GM13977 (cell line): ENCODE measurements at places on chromosomes 7 and 10.

DNA sequence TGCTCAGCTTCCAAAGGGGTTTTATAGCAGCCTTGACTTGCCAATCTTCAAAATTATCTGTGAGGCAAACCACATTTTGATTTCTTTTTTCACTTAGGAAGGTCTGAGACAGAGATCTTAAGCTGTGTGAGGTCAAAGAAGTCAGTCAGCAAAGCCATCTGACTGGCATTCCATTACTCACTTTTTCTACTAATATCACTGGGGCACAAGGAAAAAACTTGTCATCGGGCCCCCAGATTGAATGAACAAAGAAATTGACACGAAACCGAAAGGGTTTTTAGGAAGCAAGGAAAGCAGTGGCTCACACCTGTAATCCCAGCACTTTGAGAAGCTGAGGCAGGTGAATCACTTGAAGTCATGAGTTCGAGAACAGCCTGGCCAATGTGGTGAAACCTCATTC, 78.5 kb upstream of the FRMD4A start:
- no peak for DNase-seq

DNA sequence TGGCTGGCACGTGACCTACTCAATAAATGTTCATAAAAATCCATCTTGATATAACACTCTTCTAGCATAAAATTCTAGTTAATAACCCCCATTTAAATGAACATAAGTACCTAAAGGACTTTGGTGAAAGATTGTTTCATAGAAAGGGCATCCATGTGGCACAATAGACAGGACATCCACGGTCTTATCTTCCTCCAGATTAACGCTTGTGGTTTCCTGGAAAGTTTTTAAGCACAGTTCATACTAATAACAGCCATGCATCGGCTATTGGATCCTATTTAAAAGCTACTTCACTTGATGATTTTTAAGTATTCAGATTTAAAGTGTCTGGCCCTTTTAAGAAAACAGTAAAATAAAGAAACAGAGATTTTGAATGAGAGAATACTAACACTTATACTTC, 288.3 kb downstream of the AHR start:
- no peak for DNase-seq

GRCh38 chr10:126011995-126012394, 115.6 kb downstream of the FANK1 start:
- no peak for DNase-seq

- no peak for DNase-seq
Measured at GRCh38 chr10:33460505-33461294, 126.2 kb upstream of the NRP1 start.

GRCh38 chr7:79673969-79674368, 220.5 kb upstream of the MAGI2 start:
- DNase-seq, result no peak

DNA sequence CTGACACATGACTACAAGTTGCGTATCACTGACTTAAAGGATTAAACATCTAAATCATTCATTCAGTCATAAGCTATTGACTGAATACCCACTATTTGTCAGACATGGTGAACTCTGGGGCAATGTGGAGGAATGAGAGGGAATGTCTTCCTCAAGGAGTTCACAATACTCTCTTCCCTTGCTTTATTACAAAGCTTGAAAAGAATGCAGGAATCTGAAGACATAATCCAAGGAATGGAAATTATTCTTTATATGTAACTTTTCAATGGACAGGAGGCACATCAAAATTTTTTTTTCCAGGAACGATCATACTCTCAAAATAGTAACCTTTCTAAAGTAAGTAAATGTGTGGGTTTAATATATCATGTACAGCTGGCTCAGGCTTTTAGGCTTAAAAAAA, 111.9 kb downstream of the ATXN7L1 start:
- no peak for DNase-seq

DNA sequence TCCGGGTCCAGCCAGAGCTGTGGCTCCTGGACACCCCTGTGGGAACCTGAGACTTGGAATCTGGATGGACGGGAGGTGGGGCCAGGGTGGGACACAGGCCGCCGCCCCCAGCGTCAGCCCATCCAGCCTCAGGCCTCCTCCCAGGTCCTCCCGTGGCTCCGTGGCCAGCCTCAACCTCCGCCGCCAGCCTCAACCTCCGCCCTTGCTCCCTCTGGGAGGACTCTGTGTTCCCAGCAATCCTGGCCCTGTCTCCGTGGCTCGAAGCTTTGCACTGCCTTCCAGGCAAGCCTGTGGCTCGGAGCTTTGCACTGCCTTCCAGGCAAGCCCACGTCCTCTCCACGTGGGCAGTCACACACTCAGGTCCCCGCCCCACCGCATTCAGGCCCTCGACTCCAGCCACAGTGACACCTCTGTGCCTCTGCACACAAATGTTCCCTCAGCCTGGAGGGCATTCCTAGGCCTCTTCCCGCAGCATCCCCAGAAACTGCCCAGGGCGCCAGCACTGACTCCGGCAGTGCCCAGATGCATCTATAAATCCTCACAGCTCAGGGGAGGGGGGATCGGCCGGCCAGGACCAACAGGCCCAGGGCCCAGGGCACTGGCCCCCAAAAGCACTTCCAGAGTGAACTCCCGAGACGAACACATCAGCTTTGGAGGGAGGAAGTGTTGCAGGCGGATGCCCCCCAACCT, 44.7 kb upstream of the PDGFA start:
- DNase-seq, result no peak

DNA sequence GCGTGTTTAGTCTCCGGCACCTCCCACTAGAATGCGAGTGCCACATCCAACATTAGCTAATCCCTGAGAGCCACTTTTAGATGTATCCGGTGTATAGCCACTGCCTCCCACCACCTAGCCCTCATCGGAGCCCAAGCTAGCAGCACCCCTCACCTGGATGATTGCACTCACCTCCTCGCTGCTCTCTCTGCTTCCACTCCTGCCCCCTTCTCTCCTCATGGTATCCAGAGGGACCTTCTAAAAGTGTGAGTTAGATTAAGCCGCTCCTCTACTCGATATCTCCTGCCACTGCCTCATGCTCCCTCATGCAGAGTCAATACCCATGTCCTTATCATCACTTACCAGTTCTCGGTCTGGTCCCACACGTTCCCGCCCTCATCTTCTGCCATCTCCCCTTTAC, 125.3 kb downstream of the RAB11FIP2 start:
- DNase-seq, result no peak

- DNase-seq, result no peak
Measured at GRCh38 chr10:11243425-11244222, 226.0 kb downstream of the CELF2 start.

GRCh38 chr10:28304032-28304571, 1.2 kb upstream of the MPP7 start:
- DNase-seq, result no peak
